Stimulated activated CD8-positive, alpha-beta memory T cell treated with anti-CD3 and anti-CD28 coated beads, Interleukin-4, amount 100 ng/mL, for 1 hour (primary cell): ENCODE measurements at places on chromosomes 4 and X.

DNA sequence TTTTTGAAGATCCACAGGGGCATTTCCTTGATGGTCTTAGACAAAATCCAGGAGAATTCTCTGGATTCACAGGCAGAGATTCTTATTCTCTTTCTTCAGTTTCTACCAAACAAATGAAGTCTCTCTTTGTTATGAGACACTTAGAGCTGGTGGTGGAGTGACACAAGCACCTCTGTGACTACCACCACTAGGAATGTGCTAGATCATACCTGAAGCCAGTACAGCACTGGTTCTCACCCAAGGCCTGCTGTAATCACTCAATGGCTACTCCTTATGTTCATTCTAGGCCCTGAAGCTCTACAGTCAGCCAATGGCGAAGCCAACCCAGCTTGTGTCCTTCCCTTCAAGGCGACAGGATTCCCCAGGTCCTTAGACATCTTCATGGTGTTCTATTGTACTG, 482.3 kb downstream of the TRAM1L1 start:
- no peak for DNase-seq

GRCh38 chr4:74934016-74934831, 1.3 kb downstream of the PARM1 start:
- no peak for DNase-seq

DNA sequence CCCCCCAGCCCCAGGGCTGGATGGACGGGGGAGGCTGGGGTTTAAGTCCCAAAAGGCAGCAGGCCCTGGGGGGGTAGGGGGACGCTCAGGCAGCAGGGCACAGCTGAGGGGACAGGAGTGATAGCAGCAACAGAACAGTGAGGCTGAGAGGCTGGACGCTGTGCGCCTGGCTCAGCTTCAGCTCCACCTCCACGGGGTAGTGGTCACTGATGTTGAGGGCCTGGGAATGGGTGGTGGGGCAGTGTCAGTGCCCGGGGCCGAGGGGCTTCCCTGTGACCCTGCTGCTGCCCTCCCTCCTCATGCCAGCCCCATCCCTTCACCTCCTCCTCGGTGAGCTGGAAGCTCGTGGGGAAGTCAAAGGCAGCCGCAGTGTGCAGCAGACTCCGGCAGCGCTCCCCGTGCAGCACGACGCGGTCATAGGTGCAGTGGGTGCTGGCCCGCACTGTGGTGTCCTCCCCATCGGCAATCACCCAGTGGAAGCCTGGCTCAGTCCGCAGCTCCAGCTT, 4.5 kb downstream of the RPL10 start:
- DNase-seq = no peak

- DNase-seq = no peak
Measured at GRCh38 chr4:17511051-17511450, 839 bp downstream of the QDPR start.

GRCh38 chrX:133849676-133850075, 135.7 kb downstream of the GPC3 start:
- DNase-seq = no peak
